Cardiac septum (tissue), 1 donor: ENCODE measurements at places on chromosomes 5 and 9.

- DNase-seq: no peak
Measured at GRCh38 chr9:18422296-18423036, 51.5 kb upstream of the ADAMTSL1 start.

- no peak for DNase-seq
Measured at GRCh38 chr5:171614971-171615653, 170.5 kb upstream of the SMIM23 start.

DNA sequence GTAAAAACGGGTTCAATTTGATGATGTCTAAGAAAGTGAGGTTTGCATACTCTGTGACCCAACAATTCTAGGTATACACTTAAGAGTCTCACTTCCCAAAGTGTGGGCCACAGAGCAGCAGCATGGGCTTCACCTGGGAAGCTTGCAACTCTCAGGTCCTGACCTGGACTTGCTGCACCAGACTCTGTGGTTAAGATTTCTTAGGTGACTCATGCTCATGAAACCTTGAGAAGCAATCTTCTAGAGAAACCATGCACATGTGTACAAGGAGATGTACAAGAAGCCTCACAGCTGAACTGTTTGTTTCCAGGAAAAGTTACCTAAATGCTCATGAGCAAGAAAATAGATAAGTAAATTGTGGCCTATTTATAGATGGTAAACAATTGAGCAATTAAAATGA lies 30.0 kb downstream of the DNAJC21 start:
- DNase-seq: no peak

- no peak for DNase-seq
Measured at GRCh38 chr5:110653231-110653970, 73.1 kb downstream of the TMEM232 start.

DNA sequence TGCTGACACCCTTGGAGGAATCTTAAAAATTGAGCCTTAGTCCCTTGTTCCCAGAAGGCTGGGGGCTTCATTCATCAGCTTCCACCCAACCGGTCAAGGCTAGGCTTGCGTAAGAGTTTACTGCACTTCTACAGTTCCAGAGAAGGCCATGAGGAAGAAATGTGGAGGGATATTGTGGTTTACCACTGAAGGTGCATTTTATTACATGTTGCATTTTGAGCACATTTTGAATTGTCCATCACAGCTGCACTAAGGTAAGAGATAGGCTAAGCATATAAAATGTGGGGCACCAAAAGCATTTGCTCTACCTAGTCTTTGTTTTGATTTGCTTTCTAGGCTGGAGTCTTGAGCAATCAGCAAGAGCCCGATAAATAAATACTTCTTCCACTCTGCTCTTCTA lies 167.1 kb upstream of the PAPPA start:
- no peak for DNase-seq

GRCh38 chr5:111348661-111349329 lies 124.6 kb downstream of the CAMK4 start:
- DNase-seq: no peak

DNA sequence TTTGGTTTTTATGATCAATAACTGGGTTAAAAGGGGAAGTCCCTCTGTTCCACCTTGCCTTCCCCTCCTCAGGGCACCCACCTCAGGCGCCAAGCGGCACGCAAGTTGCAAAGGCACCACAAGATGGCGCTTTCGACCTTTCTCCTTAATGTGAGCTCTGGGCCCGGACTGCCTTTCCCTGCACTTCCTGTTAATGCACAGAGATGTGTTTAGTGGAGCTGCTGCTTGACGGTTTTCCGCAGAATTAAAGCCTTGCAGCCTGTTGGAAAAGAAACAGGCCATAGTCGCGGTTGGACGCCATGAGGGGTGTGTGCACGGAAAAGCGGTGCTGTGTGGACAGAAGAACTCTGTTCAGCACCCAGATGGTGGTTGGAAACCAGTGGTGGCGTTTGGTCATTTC lies 17.9 kb downstream of the CXCL14 start:
- DNase-seq: no peak

DNA sequence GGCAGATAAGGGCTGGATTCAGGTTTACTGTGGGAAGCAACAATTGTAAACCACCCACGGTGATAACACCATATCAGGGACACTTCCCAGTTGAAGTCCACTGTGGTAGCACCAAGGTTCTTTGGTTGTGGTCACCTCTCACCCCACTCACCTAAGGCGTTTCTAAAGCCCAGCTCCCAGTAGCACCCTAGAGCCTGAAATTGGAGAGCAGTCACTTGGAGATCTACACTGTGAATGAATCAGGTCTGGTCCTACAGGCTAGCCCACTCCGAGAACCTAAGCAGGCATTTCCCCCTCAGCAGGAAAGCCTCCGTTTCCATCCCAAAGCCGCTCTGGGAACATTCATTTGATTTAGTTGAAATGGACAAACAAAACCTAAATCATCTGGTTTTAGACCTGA lies 191.3 kb downstream of the TTC39B start:
- DNase-seq: no peak

DNA sequence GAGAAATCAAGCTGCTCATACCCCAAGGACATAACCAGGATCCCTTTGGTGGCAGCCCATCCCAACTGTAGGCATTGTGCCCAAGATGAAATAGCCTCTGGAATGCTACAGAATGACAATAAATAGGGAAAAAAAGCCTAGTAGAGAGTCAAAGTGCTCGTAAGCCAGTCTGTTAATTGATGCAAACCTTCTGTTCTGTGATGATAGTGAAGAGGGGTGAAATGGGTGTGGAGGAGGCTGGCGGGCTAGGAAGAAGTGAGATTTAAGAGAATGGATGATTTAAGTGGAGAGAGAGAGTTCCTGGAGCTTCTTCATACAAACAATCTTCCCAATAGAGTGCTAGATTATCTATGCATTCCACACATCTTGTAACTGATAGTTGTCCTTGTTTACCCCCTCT lies 301.0 kb upstream of the PCSK5 start:
- no peak for DNase-seq

DNA sequence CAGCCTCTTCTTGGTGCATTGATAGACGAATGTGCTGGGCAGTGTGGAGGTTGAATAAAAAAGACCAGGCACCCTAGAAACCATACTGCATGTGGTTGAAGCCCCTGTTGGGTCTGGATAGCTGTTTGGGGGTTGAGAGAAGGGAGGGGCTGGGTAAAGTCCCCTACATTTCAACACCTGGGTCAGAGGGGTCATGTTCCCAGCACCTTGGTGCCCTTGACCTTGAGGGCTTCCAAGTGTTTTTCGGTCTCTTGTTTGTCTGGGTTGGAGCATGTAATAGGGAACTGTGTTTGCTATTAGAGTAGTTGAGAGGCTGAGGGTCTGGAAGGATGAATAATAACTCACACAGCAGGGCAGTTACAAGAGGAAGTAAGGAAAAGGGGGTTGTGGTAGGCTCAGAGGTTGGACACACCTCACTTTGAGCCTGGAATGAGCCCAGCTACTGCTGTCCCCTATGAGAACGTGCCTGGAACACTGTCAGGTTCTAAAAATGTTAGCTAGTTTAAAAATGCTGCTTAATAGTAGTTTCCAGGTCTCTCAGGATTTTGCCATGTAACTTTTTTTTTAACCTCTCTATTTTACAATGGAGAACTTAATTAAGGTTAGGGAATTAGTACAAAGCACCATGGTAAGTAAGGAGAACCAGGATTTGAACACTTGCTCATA lies 155.2 kb upstream of the SPRY4 start:
- DNase-seq: no peak

DNA sequence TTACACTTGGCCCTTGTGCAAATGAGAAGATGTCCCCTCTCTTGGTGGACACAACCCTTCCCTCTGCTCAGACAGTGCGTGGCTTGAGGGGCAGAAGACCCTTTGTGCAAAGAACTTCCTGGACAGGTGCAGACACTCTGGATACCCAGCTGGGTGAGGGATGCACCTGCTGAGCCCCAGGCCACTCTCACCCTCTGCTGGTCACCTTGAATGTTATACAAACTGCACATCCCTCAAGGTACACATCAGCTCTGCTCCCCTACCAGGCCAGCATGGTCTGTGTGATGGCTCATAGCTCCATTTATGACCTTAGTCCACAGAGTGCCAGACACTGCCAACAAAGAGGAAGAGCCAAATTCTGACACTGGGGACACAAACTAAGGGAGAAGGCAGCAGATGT lies 3.1 kb upstream of the DIRAS2 start:
- no peak for DNase-seq

DNA sequence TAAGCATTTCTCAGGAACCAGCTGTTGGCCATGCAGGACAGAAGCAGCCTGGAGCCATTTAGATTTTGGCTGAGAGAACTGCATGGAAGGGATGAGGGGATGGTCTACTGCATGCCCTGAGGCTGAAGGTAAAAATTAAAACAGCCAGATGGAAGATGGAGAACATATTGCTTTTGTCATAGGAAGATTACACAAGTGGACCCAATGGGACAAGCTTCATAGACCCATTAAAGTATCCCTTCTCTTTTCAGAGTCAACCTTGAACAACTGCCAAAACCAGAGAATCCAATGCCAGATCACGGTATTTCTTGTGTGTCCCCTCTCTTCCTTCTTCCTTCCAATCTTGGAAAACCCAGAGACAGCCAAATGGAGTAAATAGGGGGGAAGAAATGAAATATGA lies 253.4 kb downstream of the NR2F1-AS1 start:
- no peak for DNase-seq

DNA sequence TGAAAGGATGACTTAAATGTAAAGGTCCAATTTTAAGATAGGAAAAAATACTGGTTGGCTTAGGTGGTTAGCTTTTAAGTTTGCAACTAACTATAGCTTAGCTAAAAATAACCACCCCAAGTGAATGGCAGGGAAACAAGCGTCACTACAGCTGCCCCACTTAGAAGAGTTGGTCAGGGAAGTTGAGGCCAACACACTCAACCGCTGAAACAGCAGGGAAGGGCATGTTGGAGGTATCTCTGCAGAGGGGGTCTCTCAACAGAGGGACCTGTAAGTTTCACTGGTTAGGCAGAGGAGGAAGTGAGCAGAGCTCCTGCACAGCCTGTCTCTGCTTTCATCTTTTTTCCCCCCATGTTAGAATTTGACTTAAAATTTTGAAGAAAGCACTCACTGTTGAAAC lies 75.3 kb downstream of the LHFPL2 start:
- no peak for DNase-seq

DNA sequence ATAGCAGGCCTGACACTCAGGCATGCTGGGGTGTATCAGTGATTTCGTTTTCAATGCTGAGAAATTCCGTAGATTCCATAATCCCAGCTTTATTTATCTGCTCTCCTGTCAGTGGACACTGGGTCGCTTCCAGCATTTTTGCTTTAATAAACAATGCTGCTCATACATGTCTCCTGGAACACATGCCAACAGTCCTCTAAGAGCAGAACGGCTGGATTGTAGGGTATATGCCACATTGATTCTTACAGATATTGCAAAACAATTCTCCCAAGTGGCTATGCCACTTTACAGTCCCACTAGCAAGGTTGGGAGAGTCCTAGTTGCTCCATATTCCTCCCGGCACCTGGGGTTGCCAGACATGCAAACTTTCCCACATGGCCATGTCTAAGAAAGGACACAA lies 81.9 kb downstream of the RAPGEF1 start:
- no peak for DNase-seq

DNA sequence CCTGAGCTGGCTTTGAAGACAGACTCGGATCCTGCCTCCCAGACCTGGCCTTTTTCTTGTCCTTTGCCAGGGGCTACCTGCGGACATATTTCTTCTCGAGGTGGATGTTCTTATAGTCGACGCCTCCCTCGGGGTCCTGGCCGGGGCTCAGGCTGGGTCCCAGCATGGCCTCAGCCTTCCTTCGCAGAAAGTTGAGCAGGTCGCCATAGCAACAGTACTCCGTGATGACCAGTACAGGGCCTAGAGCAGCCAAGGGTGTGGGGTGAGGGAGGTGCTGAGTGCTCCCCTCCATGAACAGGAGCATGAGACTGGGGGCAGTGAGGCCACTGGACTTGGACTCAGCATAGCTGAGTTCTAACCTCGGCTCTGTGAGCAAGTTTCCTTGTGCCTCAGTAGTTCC lies 26.7 kb downstream of the CSF1R start:
- no peak for DNase-seq

- DNase-seq: no peak
Measured at GRCh38 chr5:96601715-96602244, 60.4 kb upstream of the CAST start.

GRCh38 chr9:6590334-6590733 lies 55.2 kb downstream of the GLDC start:
- no peak for DNase-seq
